ENCODE measurements at places on chromosomes 16 and 17. TPM values are rescaled to one million over a fixed set of nuclear protein-coding genes. Genes with fewer than 3 reads are reported as not detected.

- no peak for DNase-seq
Observed at GRCh38 chr17:50848711-50849110, 13.3 kb downstream of the WFIKKN2 start.

CEP295NL gene
- total RNA-seq: 0.39 TPM

- DNase-seq: no peak
Observed at GRCh38 chr16:81401035-81401950, 43.3 kb upstream of the CMIP start.

- no peak for DNase-seq
Observed at GRCh38 chr16:5851393-5851982, 753.9 kb upstream of the EEF2KMT start.

COASY gene
- 6.1 TPM for total RNA-seq

DNA sequence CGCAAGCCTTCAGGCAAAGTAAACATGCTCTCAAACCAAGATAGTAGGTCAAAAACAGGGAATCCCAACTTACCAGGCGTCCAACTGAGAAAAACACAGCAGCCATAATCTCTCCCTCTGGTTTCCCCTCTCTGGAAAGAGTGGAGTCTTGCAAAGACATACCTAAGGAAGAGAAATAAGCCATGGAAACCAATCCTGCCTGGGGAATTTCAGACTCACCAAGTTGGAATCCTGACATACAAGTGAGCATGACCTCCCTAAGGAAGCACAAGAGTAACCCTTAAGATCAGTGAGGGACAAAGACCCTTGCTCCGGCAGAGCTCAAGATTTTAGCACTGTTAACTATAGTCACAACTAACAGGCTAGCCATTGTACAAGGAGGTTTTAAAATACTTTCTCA, 4.1 kb downstream of the ZNF624 start:
- DNase-seq: no peak

TBC1D3B gene
- total RNA-seq: 3.3 TPM

NLRC3 gene
- total RNA-seq: not detected

EME1 gene
- total RNA-seq: 26.6 TPM

- no peak for DNase-seq
Observed at GRCh38 chr17:1008008-1008761, 11.3 kb downstream of the TIMM22 start.

- DNase-seq: no peak
Observed at GRCh38 chr16:49563666-49564065, 190.1 kb downstream of the C16orf78 start.

CMTM1 gene
- 2.9 TPM for total RNA-seq

- peak; percentile 81 for DNase-seq
Observed at GRCh38 chr17:6069539-6070429, at the start of gene WSCD1. TSS of gene WSCD1 (plus strand) at chr17:6070379. CDS start at chr17:6080659, 10,280 bp downstream.

DNA sequence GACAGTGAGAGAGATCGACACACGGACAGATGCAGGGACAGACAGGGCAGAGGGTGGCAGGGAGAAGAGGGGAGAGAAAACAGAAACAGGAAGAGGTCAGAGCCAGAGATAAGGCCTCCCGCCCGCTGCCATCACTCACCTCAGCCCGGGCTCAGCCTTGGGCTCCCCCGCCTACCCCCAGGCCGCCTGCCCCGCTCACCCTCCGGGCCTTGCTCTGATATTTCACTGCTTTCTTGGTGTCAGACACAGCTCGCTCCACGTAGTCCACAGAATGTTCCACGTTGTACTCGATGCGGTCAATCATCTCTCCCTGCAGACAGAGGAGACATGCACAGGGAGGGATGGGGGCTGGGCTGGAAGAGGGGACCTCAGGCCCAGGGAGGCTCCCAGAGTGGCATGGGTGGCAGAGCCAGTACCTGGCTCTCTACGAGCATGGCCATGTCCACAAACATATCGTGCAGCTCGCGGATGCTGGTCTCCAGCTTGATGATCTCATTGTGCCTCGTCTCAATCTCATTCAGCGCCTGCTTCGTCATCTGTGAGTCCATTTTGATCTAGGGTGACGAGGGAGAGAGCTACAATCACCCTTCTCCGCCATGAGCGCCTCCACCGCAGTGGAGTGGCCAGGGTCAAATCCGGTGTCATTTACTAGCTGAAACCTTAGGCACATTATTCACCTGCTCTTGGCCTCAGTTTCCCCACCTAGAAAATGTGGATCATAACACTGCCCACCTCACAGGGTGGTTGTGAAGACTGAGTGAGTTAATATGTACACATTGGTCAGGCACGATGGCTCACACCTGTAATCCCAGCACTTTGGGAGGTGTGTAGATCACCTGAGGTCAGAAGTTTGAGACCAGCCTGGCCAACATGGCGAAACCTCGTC, 8.2 kb downstream of the HSD3B7 start:
- no peak for DNase-seq

TBC1D28 gene
- total RNA-seq: not detected

- no peak for DNase-seq
Observed at GRCh38 chr17:43456661-43457361, 27.0 kb upstream of the DHX8 start.

DNA sequence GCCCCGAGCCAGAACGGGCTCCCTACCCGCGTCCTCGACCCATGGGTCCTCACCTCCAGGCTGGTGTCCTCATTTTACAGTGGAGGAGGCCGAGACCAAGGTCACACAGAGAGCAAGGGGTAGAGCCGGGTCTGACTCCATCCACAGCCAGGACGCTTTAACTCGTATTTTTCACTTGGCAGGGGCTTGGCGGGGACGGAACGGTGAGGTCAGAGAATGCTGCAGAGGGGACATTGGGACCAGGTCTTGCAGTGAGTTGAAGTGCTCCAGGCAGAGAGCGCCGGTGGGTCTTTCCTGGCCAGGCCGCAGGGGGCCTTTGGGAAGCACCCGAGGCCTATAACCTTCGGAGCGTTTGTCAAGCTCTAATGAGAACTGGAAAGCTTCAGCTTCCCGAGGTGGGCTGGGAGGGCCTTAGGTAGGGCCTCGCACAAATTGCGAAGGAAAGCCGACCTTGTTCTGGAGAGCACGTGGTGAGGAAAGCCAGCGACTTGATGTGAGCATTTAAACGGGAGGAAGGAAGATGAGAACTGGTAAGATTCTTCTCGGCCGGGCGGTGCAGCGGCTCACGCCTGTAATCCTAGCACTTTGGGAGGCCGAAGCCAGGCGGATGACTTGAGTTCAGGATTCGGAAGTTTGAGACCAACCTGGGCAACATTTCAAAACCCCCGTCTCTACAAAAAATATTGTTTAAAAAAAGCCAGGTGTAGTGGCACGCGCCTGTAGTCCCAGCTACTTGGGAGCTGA, 908 bp upstream of the CLUH start:
- no peak for DNase-seq

PABPN1L gene
- total RNA-seq: not detected

DNA sequence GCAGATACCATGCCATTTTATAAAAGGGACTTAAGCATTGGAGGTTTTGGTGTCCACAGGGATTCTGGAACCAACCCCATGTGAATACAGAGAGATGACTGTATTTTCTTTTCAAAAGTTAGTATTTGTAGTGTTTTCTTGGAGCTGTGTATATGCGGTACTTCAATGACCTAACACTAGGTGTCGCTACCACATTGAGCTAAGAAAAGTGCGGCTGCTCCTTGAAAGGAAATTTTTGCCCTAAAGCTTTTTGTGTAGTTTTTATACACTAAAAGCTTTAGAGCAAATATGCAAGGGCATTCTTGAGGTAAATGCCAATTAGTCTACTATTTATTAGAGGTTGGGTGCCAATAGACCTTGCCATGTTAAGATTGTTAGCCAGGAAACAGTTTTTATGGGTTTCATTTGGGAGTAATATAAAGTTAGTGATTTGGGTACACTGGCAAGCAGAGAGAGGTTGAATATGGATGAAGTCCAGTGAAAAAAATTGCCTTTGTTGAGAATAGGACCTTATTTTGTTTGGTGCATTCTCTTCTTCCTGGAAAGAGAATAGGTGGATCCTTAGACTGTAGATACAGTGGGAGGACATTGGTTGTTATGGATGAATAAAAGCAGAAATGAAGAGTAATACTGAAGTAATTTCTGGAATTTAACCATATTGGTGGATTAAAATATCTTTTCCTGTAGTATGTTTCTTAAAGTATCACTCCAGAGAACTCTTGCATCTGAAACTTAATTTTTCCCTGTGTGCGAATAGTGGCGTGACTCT, 43.3 kb downstream of the BCAS3 start:
- DNase-seq: peak; percentile 72

DNA sequence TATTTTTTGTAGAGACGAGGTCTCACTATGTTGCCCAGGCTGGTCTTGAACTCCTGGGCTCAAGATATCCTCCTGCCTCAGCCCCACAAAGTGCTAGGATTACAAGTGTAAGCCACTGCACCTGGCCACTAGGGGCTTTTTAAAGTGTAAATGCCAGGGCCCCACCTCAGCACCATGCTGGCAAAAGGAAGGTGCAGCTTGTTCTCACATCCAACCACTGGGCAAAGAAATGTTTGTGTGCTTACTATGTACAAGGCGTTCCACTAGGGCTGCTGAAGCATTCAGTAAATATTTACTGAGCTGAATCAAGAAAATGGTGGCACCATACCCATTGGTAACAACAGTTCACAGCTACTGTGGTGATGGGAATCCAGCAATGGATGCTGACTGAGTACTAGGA, 22.6 kb downstream of the COG1 start:
- no peak for DNase-seq

- DNase-seq: peak; percentile 82
Observed at GRCh38 chr17:49260011-49260816, 29.6 kb upstream of the PHOSPHO1 start.

DNA sequence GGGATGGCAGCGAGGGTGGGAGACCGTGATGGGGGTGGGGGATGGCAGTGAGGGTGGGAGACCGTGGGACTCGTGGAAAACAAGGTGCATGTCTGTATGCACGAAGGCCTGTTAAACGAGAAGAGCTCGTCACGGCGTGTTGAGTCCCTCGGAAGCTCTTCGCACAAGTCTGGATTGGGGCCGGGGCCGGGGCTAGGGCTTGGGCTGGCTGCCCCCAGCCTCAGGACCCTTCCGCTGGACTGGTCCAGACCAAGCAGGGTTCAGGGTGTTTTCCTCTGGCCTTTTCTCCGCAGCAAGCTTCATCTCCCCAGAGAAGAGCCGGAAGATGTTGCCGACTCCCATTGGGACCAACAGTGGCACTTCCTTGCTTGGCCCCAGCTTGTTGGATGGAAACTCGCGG, 7.7 kb upstream of the JPT2 start:
- DNase-seq: no peak

DNA sequence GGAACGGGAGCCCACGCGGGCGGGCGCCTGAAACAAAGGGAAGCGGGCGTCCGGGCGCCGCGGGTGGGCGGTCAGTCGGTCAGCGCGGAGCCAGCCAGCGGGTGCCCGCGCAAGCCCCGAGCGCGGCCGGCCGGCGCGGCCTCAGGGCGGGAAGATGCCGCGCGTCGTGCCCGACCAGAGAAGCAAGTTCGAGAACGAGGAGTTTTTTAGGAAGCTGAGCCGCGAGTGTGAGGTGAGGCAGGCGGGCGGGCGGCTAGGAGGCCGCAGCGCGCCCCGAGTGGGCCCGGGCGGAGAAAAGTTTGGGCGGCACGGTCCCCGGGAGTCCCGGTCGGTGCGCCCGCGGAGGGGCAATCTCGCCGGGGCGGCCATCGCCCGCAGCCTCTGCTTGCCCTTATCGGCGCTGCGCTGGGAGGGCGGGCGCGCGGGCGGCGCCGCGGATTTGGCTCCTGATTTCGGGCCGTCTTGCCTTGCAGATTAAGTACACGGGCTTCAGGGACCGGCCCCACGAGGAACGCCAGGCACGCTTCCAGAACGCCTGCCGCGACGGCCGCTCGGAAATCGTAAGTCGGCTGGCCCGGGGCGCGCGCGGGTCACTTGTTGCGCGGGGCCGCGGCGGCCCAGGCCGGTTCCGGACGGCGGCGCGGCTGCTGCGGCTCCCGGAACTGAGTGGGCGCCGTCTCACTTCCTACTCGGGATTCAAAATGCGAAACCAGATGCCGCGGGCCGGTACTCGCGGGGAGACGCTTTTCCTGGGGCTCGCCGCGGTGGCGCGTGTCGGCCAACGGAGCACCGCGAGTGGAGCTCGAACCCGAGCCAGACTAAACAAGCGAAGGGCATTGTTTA, 526 bp downstream of the CBFB start:
- peak; percentile 68 for DNase-seq

GRCh38 chr17:2406271-2406902, 5.5 kb upstream of the MNT start:
- DNase-seq: peak; percentile 1

ABCC6 gene
- total RNA-seq: 0.79 TPM

NDUFB10 gene
- total RNA-seq: 160 TPM

DNA sequence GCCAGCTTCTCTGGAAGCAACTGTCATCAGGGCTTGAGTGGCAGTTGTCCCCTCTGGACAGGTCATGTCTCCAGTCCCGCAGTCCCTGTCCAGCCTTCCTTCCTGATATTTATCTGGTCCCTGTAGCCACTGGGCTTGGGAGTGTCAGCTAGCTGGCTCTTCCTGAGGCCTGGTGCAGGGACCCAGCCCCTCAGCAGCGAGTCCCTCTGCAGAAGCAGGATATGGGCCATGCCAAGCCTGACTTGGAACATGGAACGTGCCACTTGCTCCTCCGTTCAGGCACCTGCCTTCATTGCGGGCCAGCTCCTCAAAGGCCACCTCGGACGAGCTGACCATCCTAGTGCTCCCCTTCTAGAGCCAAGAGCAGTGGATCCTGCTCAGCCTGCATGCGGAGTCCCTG, 26.3 kb downstream of the DRC3 start:
- no peak for DNase-seq

OR3A1 gene
- total RNA-seq: not detected

CCDC144A gene
- total RNA-seq: 8.2 TPM

DNA sequence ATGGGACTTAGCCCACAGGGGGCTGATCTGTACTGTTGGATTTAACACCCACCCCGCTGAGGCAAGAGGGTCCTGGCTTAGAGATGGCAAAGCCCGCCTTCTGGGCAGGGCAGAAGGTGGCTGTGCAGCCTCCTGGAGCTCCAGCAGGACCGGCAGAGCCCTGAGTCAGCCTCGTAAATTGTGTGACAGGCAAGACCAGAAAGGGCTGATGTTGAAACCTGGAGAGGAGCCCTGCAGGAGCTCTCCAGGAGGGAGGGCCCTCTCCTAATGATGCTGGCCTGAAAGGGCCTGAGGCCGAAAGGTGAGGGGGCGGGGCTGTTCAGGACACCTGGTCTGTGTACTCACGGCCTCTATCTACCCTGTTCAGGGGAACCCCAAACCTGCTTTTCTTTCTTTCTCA, 22.5 kb upstream of the MYO15B start:
- no peak for DNase-seq

- no peak for DNase-seq
Observed at GRCh38 chr16:75108792-75109731, 7.5 kb downstream of the LDHD start.

CNTNAP1 gene
- 15.1 TPM for total RNA-seq

- peak; percentile 90 for DNase-seq
Observed at GRCh38 chr17:49494986-49495841, at the start of gene NGFR. TSS of gene NGFR (plus strand) at chr17:49495293. CDS start at chr17:49495418, 125 bp downstream.

IGFALS gene
- not detected for total RNA-seq

DNA sequence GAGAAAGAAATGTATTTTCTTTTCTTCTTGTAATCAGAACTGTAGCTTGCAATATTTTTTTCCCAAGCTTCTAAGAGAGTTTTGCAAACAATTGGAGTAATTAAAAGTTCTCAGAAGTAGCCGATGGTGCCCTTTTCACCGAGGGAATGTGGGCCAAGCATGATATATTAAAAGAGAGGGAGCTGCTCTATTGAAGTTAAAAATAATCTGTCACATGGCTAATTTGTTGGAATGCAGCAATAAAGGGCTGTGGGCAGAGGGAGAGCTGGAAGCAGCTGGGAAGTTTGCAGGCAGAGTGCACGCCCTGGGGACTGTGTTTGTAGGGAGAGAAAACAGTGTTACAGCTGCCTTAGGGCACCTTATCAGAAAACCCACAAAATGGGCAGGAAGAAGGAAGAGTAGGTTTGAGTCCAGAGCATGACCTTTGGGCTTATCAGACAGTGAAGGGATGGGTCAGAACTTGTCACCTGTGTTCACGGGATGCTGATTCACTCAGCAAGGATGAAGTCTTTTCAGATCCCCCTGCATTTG, 18.5 kb upstream of the TERF2 start:
- peak; percentile 31 for DNase-seq
